ENCODE measurements at places on chromosomes 6 and 20.

- DNase-seq: no peak
Observed at GRCh38 chr6:33746036-33746600, 587 bp downstream of the IP6K3 start.

GRCh38 chr6:149755300-149756260, 6.0 kb downstream of the PCMT1 start:
- no peak for DNase-seq

GRCh38 chr6:54315656-54316055, 7.4 kb downstream of the TINAG start:
- DNase-seq: no peak

DNA sequence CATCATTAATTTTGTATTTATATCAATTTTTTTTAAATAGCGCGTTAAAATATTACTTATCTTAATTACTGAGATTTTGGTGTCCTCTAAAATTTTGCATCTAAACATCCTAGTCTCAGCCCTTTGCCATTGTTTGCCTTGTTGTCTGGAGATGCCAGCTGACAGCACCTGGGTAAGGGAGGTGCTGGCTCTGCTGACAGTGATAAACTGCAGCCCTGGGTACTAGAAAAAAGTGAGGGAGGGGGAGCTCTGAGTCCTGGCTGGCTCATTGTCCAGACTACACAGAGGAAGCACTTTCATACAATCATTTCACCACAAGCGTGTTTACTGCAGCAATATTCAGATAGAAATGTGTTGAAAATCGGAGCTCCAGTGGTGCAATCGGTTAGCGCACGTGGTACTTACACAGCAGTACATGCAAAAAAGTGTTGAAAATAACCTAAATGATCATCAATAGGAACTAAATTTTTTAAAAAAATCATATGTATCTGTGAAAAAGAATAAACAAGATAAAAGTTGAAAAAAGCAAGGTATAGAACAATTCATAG, 18.5 kb upstream of the UBR2 start:
- no peak for DNase-seq

DNA sequence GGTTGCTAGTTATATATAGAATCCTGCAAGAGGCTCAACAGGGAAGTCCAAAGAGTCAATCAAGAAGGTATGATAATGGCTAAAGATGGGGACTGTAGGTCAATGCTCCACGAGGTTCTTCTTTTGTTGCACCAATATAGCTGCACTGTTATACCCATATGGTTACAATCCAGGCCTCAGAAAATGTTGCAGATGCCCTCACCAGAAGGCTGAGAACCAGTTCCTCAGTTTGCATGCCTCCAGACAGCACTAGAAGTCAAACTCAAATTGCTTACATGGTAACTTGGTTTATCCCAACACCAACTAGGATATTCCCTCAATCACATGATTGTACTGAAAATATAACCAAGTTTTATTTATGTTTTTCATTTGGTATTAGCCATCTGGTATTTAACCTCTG, 12.1 kb downstream of the EEF1A1 start:
- DNase-seq: no peak

- DNase-seq: no peak
Observed at GRCh38 chr6:152979116-152979515, 3.7 kb downstream of the FBXO5 start.

DNA sequence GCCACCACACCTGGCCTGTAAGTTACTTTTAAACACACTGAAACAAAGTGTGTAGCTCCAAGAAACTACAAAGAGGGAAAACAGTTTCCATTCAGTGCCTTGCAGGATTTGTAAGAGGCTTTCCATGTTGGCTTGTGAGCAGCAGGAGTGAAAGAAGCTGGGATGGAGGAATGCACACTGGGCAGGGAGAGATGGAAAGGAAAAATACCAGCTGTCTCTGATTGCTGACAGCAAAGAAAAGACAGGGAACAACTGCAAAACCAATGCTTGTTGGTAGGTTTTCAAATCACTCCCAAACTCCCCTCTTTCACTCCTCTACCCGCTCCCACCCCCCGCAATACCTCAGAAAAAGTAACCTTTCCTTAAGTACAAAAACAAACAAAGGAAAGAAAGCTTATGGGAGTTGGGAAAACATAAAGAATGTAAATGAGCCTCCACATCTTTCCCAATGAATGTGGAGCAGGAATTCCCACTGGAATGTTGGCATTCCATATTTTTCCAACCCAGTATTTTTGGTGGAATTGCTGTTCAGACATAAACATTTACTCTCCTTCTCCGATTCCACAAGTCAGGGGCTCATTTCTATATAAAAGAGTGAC, 166.1 kb downstream of the THBS2 start:
- DNase-seq: no peak

DNA sequence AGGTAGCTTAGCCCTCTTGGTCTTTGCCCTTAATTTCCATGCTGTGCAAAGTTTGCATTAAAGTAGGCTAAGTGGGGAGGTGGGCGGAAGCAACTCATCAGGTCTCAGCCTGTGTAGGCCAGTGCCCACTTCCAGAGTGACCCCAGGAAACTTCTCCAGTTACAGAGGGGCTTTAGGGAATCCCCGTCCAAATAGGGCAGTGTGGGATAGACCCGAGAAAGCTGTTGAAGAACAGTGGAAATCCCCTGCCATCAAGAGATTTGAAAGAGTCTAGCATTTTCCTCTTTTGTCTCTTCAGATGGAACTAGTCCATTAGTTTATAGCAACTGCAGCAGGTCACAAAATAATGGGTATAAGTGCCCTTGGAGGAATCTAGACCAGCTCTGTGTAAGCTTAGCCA, 20.2 kb downstream of the SF3B5 start:
- no peak for DNase-seq

DNA sequence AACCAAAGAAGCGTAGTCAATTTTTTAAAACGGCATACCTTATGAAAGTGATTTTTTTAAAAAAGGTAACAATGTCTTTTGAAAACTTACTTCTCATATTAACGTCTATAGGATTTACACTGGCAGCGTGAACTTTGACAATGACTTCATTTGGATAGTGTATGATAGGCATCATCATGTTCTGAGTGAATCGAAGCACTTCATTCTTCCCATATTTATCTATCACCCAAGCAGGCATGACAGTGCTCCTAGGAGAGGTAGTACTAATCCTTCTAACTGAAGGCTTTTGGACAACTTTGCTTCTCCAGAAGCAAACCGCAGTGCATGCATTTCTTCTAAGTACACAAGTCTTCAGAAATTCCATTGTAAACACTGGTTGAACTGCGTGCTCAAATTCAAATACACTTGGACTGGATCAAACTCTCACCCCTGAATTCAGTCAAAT, 618 bp downstream of the RTN4IP1 start:
- no peak for DNase-seq

DNA sequence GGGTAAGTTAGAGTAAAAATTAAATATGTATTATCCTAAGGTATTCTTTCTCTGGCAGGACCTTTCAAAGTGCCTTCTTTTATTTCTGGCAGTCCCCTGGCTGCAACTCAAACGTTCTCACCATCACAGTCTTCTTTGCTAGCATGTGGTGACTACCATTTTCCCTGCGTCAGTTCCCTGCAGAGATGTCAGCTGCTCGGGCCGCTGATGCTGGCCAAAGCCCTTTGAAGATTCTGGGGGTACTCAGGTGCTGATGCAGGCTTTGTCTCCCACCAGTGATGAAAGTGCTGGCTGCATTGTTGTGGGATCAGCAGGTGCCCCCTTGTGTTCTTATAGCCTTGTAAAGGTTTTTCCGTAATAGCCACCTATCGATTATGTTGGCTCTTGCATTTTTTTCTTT, 140.1 kb downstream of the BTBD3 start:
- DNase-seq: no peak

GRCh38 chr6:158388727-158389126, 76.5 kb downstream of the TULP4 start:
- no peak for DNase-seq

DNA sequence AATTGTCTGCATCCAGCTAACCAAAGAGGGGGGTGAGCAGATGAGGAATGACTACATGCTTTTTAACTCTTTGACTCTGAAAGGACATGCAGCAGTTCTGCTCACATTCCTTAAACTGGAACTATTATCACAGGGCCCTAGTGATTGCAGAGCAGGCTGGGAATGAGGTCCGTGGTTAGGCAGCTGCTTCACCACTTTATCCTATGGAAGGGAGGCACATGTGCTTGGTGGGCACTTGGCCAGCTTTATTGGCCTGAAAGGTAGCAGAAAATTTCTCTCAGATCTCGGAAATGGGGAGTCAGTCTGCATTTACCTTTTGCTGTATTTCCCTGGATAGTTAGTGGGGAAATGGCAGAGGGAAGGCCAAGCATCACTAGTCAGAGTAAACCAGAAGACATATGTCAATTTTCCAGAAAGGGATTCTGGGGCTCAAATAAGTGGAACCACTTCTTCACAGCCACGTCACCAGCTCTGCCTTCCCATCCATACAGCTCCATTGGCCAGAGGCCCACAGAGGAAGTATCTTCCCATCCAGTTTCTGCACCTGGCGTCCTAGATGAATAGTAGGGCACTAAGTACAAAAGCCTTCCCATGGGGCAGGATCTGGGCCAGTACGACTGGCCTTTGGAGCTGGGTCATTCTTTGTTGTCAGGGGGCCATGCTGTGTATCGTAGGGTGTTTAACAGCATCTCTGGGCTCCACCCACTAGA, 444.8 kb downstream of the PTPRT start:
- DNase-seq: no peak
